ENCODE measurements at places on chromosomes 2 and 18. TPM values are rescaled to one million over a fixed set of nuclear protein-coding genes. Genes with fewer than 3 reads are reported as not detected.

The ACOXL gene
- 31.0 TPM for total RNA-seq

GRCh38 chr2:9405636-9406035 is 17.7 kb downstream of the ITGB1BP1 start:
- no peak for DNase-seq

- no peak for DNase-seq
Measured at GRCh38 chr18:38957736-38958135, 1392.1 kb upstream of the CELF4 start.

DNA sequence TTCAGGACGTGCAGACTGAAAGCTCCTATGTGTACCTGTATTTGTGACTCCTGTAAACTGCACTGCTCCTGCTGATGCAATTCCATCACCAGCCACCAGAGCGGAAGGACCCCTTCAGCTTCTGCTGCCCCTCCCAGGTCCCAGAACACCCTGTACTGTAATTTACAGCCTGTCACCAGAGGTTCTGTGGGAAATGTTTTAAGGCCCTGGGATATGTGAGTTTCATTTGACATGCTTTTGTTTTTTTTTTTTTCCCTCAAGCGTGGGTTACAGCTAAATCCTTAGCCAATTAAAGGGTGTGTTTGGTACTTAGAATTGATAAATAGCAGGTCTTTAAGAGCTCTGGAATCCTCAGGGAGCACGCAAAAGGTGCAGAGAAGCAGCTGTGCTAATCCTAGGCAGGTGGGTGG is 79.4 kb downstream of the KCTD1 start:
- no peak for DNase-seq

The MARCHF4 gene
- not detected for total RNA-seq

DNA sequence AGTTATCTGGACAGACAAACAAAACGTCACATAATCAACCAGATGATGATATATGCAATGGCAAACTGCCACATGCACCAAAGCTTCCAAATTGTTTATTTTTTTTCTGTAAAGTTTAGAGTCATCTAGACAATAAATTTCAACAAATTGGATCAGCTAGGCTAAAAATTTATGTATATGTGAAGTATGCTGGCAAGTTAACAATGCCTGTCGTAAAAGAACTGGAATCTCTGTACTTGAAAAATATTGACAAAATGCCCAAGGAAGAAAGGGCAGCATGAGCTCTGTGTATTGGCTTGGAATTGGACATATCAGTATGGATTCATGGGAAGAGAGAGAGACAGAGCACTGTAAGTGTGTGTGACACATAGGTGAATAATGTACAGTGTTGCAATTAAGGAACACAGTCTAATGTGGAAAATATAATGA is 309.8 kb downstream of the ERBB4 start:
- no peak for DNase-seq

GRCh38 chr2:6071519-6071918 is 379.3 kb downstream of the SOX11 start:
- DNase-seq = no peak

The POTEC gene
- not detected for total RNA-seq

The VAMP5 gene
- 39.8 TPM for total RNA-seq

GRCh38 chr2:80169811-80170594 is 134.5 kb downstream of the LRRTM1 start:
- no peak for DNase-seq

GRCh38 chr18:36851202-36851590 is 22.3 kb downstream of the KIAA1328 start:
- DNase-seq = no peak

- DNase-seq = no peak
Measured at GRCh38 chr2:105486762-105487141, 87.9 kb upstream of the FHL2 start.

DNA sequence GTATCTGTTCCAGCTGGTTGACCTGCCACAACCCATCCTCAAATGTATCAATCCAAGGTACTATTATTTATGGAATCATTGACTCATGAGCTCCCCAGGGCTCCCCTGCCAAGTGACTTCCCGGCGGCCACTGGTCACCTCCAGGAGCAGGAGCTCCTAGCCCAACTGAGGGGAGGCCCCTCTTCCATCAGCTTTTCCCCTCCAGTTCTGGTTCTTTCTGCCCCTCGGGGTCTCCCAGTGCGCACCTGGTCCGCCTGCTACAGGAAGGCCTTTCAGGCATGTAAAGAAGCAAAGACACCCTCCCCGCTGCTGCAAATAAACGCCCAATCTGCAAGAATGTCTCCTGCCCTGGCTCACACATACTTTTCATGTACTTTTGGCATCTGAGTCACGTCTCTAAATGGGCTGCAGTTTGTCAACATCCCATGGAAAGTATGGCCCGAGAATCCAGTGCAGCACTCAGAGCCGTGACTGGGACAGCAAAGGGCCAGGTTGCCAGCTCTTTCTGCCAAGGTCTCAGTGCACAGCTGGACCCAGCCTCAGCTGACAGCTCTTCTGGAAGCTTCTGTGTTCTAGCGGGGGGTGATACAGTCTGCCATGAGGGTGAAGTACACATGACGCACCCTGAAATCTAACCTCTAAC is 41.4 kb downstream of the KLHL29 start:
- DNase-seq = peak; percentile 50

GRCh38 chr2:118632921-118633320 is 214.5 kb downstream of the EN1 start:
- no peak for DNase-seq

GRCh38 chr18:356778-357177 is 88.9 kb upstream of the THOC1 start:
- no peak for DNase-seq

DNA sequence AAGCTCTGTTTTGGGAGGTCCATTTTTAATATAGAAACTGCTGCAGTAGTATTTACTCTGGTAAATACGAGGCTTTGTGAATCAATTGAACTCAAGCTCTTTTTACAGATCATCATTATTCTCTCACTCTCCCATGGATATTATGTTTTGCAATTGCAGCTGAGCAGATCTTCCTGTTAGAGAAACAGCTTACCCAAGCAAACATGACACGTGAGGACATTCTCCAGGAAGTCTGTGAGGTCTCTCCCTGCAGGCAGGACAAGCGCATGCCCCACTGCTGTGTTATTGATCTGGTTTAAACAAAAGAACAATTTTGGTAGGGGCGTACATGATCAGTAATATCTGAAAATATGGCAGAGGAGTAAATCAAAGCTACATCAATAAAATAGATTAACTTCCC is 72.1 kb downstream of the COL6A3 start:
- no peak for DNase-seq

The ALPG gene
- total RNA-seq = 1.0 TPM
